NCI-H69 (cell line): ENCODE measurements at places on chromosomes 6 and 20.

DNA sequence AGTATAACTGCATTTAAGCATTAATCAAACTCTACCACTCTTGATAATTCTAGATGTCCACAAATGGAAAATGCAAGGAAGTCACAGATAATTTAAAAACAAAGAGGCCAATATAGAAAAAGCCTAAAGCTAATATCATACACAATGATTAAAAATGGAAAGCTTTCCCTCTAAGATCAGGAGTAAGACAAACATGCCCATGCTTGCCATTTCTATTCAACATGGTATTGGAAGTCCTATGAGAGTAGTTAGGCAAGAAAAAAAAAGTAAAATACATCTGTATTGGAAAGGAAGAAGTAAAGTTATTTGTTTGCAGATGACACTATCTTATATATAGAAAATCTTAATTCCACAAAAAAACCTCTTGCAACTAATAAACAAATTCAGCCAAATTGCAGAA, 164.6 kb upstream of the FERMT1 start:
- DNase-seq = no peak

DNA sequence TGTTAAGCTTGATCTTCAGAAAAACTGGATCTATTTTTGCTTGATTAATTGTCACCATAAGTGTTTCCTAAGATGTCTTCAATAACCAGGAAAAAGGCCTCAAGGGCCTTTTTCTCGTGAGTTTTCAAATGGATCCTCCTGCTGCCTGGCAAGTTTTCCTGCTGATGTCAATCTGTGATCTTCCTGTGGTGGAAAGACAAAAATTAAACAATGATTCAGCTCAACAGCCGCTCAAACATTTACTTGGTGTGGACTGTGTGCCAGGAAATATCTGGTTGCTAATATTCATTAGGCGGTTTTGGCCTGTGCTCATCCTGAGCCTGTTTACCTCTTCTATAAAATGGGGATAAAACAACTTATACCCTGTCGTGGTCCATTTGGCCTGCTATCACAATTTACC, 35.4 kb upstream of the SSTR4 start:
- no peak for DNase-seq

DNA sequence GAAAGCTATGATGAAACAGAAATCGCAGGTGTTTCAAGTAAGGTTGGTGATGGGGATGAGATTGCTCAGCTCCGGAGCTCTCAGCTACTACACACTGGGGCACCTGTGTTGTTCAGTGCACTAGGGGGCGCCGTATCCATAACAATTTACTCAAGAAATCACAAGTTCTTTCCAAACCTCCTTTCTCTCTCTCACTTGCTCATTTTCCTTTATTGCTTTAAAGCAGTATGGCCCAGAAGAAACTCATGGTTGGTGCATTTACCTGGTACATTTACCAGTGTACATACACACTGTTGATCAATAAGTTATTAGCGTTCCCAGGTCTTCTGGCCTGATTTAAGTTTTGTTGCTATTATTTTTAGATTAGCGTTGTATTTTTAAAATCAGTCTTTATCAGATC, 235.2 kb upstream of the TAB2 start:
- DNase-seq = peak; percentile 71

DNA sequence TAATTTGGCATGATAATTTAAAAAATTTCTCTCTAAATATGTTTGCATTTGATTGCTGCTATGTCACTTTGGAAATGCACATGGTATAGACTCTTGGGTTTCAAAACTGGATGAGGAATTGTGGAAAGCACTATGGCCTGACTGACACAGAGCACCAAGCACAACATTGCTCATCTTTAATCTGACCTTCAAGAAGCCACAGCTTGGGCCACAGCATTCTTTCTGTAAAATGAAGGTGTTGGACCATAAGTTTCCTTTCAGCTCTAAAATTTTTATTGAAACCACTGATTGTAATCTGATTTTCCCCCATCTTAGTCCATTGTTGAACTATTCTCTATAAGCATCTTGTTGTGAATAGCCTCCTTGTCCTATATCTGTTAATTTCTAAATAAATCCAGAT, 41.0 kb downstream of the QKI start:
- DNase-seq = no peak

DNA sequence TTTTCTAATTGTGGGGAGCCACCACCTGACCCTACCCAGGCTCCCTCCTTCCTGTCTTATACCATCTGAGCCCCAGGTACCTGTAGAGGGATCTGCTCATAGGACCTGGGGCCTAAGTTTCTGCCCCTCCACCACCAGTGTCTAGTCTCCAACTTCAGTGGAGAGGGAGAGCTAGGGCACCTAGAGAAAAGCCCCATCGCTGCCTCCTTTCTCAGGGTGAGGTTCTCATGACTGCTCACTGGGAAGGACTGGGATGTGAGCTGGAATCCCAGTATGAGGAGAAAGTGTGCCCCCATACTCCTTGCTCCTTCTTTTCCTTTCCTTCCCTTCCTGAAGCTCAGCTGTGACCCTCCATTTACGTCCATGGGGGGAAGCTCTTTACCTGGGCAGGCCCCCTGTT, 231.6 kb downstream of the LRFN2 start:
- DNase-seq = no peak

- no peak for DNase-seq
Measured at GRCh38 chr6:167415441-167415961, 90.6 kb downstream of the TTLL2 start.

- peak; percentile 44 for DNase-seq
Measured at GRCh38 chr6:54802775-54803634, 43.6 kb upstream of the FAM83B start.

DNA sequence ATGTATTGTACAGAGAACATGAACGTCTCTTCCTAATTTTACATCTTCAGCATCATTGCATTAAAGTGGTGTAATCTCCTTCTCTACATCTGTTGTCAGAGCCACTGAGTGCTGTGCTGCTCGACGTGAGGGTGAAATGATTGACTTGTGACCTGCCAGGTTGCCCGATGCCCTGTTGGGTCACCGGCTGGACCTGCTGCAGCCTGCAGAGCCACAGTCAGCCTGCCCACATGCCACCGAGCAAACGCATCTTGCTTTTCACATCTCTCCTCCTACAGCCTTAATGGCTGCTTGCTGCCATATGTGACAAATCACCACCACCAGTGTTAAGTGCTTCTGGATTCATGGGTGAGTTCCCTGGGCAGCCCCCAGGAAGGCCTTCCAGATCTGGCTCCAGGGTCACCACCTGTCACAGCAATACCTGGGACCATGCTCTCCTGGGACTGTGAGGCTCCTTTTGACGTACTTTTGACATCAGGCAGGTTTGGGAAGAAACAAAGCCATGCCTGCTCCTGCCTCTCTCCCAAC, 80.3 kb downstream of the ASXL1 start:
- DNase-seq = no peak

DNA sequence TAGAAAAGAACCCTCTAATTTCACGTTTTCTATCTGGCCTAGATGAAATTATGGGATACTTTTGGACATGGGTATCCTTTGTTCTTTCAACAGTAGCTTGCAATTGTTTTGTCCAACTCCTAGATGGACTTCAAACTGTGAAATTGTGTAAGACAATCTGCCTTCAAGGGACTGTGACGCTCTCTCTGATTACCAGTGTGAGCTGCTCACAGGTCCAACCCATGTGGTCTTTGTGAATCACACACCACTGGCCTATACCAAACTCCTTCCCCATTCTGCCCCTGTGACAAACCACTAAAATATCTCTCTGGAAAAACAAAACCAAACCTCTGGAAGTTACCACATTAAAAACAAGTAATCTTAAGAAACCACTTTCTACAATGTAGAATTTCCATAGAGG, 59.5 kb downstream of the NINL start:
- DNase-seq = no peak

GRCh38 chr20:9122571-9122970, 53.7 kb downstream of the PLCB4 start:
- DNase-seq = peak; percentile 64

DNA sequence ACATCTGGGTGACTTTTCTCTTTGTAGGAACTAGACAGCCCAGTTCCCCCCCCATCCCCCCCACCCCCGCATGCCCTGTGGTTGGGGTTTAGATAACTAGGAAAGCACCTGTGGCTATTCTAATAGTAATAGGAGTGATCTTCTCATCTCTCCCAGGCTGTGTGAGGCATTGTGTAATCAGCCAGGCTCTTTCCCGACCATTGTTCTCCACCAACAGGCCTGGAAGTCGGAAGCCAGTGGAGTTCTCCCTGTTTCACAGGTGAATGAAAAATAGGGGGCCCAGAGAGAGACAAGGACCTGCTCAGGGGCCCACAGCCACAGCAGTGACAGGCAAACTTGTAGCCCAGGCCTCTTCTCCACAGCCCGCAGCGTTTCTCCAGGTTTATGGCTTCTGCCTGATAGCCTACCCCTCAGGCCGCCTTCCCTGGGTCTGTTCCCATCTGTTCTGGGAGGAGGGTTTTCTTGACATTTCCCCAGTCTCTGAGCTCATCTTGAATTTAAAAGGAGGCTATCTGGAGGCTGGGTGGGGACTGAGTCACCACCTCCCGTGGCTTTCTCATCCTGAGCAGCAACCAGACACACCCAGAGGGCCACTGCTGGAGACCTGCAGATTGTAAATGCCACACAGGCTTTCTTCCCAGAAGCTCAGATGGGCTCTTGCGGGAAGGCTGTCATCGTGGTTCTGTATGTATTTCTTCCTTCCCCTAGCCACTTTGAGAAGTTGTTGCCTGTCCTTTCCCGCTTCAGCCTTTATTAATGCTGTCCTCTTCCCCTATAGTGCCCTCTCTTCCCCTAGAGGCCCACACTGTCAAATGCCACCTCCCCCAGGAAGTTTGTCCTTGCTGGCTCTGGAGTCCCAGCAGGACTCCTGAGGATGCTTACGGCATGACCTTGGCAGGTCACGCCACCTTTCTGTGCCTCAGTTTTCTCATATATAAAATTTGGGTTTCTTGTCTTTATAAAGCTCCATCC, 75.9 kb upstream of the MYL9 start:
- peak; percentile 88 for DNase-seq

GRCh38 chr6:128836761-128837160, 46.2 kb upstream of the LAMA2 start:
- DNase-seq = no peak

- DNase-seq = peak; percentile 40
Measured at GRCh38 chr6:122075084-122075838, 324.2 kb upstream of the HSF2 start.

DNA sequence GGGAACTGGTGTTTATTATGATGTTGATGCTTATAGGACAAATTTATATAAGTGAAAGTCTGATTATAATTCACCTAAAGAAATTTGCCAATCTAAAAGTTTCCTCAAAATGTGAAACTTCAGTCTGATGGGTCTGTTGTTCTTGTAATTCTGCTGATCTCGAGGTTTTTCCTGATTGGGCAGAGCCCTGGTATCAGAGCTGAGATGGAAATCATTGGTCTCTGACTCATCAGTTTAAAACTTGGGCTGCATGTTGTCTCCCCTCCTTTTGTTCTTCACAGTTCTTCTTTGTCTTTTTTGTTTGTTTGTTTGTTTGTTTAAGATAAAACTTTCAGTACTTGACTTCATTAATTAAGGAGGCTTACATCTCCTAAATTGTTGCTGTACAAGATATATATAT, 5.9 kb downstream of the SMAP1 start:
- no peak for DNase-seq

GRCh38 chr6:103885446-103885845, 974.3 kb downstream of the HACE1 start:
- no peak for DNase-seq

- no peak for DNase-seq
Measured at GRCh38 chr6:99912657-99913056, 81.4 kb downstream of the MCHR2 start.

DNA sequence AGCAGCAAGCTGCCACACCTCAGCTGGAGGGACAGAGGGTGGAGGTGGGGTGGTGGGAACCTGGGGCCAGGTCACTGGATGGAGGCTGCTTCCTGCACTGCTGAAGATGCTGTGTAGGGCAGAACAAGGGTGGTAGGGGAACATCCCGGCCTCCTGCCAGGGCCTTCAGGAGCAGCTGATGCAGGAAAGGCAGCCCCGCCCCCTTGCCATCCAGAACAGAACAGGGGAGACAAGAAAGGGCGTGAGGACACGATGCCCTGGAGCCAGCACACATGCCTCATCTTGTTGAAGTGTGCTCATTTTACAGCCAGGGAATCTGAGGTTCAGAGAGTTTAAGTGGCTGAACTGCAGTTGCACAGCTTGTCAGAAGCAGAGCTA, 43.1 kb upstream of the PHACTR3 start:
- DNase-seq = no peak

DNA sequence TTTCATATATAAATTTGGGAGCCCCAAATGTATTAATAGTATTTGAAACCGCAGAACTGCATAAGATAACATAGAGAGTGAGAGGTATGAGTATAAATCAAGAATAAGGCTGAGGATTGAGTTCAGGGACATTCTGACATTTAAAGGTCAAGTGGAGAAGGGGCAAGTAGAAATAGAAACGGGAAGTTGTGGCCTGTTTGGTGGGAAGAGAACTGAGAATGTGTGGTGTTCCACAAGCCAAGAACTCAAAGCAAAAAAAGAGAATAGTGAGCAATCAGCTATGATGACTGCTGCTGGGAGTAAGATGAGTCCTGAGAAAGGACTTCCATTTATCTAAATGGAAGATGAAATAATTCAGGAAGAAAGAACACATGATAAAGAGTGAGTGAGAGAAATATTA, 418.4 kb downstream of the CD109 start:
- DNase-seq = no peak

GRCh38 chr20:24116611-24117010, 128.0 kb upstream of the GGTLC1 start:
- no peak for DNase-seq

- no peak for DNase-seq
Measured at GRCh38 chr6:25175196-25175595, 104.0 kb upstream of the CARMIL1 start.

- peak; percentile 94 for DNase-seq
Measured at GRCh38 chr6:136526196-136526930, 23.9 kb downstream of the MAP7 start.

- no peak for DNase-seq
Measured at GRCh38 chr6:133816171-133816570, 72.7 kb upstream of the TCF21 start.

DNA sequence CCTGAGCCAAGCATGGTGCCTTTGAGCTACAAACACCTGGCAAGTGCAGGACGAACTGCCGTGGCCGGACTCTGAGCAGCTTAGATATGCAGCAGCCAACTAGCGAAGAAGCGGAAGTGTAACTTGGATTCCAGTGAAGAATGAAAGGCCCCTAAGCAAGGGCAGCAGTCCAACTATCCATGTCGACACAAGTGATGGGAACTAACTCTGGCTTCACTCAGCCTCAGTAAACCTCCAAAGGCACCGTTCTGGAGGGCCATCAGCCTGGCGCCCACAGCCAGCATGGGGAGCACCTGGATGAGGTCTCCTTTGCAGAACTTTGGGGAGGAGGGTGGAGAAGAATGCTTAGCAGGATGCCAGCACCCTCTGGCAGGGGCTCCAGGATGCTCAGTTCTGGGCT, 78.4 kb upstream of the MLN start:
- no peak for DNase-seq
